ENCODE measurements at places on chromosomes 16 and 17.

- no peak for DNase-seq
Measured at GRCh38 chr17:34406226-34406625, 43.2 kb upstream of the CCL1 start.

DNA sequence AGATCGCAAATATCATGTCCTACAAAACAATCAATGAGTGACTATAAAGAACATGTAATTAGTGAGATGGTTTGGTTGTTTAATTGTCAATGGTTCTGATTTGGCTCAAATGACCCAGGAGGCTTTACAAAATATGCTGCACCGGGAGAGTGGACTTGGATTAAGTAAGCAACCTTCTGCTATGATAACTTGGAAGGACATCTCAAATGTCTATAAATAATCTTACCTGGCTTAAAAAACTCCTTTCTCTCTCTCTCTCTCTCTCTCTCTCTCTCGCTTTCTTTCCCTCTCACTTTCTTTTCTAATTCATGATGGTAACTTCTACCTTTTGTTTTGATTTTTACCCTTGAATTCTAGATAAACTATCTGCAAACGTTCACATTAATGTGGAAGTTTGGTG lies 14.2 kb downstream of the KCNJ2 start:
- DNase-seq: no peak

- peak; percentile 53 for DNase-seq
Measured at GRCh38 chr17:78839762-78840529, 668 bp downstream of the USP36 start.

- peak; percentile 42 for DNase-seq
Measured at GRCh38 chr16:15777533-15778203, 79.2 kb downstream of the MYH11 start.

DNA sequence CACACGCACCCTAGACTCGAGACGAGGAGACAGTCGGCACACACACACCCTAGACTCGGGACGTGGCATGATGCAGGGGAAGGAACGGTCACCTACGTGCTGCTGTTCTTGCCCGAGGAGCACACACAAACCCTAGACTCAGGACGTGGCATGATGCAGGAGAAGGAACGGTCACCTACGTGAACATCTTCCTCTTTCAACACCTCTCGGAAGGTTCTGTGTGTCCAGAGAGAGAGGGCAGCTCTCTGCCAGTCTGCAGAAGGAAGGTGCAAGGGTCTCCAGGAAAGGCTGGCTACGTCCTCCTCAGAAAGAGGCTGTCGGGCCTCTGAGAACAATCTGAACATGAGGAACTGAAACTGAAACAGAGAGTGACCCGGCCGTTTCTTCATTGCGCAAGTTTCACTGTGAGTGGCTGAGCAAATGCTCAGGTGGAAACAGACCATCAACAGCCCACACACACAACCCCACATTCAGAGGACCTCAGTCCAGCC lies 43.4 kb downstream of the ZNF276 start:
- DNase-seq: peak; percentile 79

- peak; percentile 46 for DNase-seq
Measured at GRCh38 chr16:89549007-89549700, 11.3 kb upstream of the RPL13 start.

Data from activated CD8-positive, alpha-beta T cell treated with anti-CD3 and anti-CD28 coated beads for 36 hours (primary cell).